ENCODE measurements at places on chromosomes 7 and 10.

DNA sequence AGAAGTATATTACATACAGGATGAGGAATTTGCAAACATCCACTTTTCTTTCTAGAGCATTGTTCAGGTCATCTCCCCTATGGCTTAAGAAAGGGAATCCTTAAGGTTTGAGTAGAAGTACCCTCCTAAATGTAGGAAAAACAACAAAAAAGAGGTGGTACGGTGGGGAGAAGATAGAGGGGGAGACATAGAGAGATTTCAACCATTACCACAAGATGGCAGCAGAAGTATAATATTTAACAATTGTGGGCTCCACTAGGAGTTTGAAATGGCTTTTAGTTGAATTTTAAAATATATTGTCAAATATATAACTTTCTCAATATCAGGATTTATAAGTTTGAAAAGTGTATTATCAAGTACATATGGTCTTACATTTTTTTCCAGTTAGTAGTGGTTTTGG is 72.7 kb upstream of the PRKG1 start:
- DNase-seq, result no peak

GRCh38 chr10:3701491-3701890 is 83.5 kb downstream of the KLF6 start:
- DNase-seq, result no peak

DNA sequence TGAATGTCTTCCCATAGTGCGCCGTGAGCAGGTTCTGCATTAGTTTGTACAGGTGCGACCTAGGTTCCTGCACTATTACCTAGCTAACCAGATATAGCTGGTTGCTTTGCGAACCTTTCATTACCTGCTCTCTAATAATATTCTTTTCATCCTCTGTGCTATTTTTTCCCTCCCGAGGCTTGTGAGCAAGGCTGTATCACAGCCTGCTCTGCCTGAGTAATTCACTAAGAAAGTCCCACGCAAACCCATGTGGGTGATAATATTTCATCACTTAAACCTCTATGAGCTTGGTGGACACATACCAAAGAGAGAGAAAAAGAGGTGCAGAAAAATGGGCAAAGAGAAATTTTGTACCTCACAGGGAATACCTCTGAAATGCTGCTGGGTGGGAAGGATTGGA is 8.4 kb downstream of the INHBA start:
- no peak for DNase-seq

DNA sequence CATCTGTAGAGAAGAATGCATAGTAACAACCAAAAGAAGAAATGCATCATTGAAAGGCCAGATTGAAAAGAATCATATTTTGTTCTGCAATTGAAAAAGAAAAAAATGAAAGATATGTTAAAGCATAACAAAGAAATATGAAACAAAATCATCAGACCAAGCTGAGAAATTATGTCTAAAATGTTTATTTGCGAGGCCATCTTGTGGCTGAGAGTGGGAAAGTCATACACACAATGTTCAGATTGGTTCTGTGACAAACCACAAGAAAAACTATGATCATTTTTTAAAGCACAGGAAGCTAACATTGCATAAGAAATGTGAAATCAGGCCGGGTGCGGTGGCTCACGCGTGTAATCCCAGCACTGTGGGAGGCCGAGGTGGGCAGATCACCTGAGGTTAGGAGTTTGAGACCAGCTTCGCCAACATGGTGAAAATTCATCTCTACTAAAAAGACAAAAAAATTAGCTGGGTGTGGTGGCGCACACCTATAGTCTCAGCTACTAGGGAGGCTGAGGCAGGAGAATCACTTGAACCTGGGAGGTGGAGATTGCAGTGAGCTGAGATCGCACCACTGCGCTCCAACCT is 36.6 kb downstream of the ABCB5 start:
- no peak for DNase-seq

- DNase-seq, result no peak
Observed at GRCh38 chr10:9189448-9189847, 1135.0 kb downstream of the GATA3 start.

DNA sequence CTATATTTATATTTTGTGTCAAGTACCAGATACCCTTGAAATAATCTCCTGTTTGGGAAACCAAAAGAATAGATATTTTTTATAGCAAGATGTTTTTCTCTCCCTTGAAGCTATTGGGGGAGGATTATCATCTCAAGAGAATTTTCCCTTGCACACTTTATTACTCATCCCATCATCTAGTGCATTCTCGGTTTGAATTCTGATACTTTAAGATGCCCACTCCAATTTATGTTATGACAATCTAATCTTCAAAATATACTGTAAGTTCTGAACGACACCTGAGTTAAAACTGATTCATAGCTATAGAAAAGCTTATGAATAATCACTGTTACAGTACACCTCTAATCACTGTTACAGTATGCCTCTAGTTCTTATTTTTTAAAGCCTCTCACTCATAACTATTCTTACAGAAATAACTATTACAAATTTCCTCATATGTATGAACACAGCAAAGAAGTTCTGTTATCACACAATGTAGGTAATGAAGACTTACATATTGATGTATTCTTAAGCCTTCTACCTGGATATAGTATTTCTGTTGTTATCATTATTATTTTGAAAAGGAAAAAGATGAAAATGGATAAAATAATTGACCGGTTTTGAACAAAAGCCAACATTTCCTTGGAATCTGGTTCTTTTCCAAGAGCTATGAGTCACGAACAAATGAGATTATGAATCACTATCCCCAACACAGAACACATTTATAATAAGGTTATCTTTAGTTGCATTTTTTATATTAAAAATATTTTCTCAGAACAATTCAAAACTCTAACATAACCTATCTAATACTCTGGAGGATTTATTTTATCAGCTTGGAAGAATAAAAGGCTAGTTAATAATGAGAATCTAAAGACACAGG is 72.3 kb upstream of the FAM13C start:
- no peak for DNase-seq

Data from NCI-H1930 (cell line).